ENCODE measurements at places on chromosomes 2 and 18.
A peak's percentile ranks its signal among the peaks of the same experiment; 100 is the strongest.

GRCh38 chr2:120846406-120847095, 110.9 kb downstream of the GLI2 start:
- no peak for DNase-seq

- DNase-seq, result no peak
Measured at GRCh38 chr2:23034996-23035395, 350.0 kb upstream of the KLHL29 start.

DNA sequence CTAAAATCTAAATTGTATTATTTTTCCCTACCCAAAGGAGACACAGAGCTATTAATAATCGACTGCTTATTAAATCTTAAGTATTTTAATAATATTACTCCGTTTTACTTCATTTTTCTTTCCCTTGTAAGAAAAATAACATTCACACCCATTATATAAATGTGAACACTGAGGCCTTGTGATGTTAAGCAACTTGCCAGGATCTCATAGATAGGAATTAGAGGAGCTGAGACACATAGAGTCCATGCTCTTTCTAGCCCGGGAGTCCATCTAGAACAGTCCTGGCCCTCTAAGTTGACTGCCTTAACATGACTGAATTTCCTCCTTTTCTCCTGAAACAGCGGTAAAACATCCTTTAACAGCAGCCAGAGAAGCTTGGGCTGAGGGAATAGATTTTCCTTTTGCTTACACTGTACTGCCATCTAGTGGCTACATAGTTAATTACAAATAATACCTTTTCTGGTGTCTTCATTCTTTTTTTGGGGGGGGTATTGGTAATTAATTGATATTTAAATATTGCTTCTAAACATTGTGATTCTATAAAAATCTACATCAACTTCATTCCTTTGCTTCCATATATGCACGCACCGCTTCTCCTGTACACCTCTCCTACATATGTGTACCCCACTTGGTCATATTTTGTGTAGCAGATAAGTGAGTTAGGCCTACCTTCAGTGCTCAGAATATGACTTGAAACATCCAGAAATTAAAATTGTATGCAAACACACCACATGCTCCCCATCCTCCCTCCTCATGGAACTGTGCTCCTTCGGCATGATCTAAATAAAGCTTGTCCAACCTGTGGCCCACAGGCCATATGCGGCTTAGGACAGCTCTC, 125.8 kb upstream of the HNMT start:
- DNase-seq, result no peak

- DNase-seq, result no peak
Measured at GRCh38 chr2:60708630-60709320, 47.3 kb upstream of the PAPOLG start.

GRCh38 chr2:158926478-158926948, 41.9 kb upstream of the TANC1 start:
- no peak for DNase-seq

DNA sequence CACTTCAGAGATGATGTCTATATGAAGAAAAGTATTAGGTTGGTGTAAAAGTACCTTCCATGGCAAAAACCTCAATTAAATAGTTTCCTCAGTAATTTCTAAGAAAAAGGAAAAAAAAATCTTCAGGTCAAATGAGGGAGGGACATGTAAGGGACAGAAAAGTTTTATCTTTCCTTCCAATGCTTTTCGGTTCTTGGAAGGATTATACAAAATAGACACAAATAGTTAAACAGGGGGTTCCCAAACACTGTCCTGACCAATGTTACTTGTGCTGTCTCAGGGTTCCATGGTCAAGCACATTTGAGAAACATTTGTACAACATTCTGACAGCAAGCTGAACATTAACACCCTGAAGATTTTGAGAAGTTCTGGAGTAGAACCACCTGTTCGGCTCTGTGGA, 22.0 kb downstream of the ERMN start:
- DNase-seq, result no peak

GRCh38 chr2:43226558-43226954, at the start of gene ZFP36L2:
Gene ZFP36L2 (minus strand): TSS chr2:43226606. CDS start chr2:43226315, 291 bp downstream.
- peak; percentile 89 for DNase-seq

GRCh38 chr2:207469943-207470729, 59.6 kb upstream of the CREB1 start:
- no peak for DNase-seq

- DNase-seq, result no peak
Measured at GRCh38 chr18:63534615-63535014, 7.6 kb upstream of the SERPINB12 start.

- no peak for DNase-seq
Measured at GRCh38 chr2:12162269-12163247, 416.1 kb downstream of the LPIN1 start.

- no peak for DNase-seq
Measured at GRCh38 chr2:235032466-235032865, 80.6 kb downstream of the SH3BP4 start.

DNA sequence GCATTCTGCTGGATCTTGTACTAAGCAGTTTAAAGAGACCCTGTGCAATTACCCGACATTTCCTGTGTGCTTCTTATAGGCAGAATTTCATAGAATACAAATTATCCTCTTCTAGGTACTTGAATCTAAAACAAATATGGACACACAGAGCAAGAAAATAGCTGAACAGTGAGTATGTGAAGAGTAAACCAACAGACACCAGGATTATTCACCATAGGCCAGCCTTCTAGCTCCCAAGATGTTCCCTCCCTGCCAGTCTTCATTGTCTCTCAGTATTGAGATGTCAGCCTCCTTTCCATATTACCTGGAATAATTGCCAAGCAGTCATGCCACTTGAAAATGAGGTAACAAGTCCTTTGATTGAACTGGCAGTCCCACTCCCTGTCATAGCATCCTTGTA, 187.1 kb downstream of the PTPRM start:
- no peak for DNase-seq

DNA sequence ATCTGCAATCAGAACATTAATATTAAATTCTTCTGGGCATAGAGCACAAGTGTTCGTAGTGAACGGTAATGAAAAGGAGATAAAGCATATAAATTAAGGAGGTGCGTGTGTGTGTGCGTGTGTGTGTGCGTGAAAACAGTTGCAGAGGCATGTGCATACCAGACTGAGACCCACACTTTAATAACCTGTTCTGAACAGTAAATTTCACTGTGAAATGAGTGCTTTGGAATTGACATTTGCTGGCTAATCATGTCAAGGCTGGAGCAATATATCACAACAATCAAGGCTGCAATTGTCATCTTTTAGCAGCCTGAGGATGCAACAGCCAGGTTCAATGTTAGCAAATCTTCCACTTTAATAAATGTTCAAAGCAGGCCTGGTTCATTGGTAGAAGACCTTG, 57.9 kb downstream of the DCDC2C start:
- no peak for DNase-seq

DNA sequence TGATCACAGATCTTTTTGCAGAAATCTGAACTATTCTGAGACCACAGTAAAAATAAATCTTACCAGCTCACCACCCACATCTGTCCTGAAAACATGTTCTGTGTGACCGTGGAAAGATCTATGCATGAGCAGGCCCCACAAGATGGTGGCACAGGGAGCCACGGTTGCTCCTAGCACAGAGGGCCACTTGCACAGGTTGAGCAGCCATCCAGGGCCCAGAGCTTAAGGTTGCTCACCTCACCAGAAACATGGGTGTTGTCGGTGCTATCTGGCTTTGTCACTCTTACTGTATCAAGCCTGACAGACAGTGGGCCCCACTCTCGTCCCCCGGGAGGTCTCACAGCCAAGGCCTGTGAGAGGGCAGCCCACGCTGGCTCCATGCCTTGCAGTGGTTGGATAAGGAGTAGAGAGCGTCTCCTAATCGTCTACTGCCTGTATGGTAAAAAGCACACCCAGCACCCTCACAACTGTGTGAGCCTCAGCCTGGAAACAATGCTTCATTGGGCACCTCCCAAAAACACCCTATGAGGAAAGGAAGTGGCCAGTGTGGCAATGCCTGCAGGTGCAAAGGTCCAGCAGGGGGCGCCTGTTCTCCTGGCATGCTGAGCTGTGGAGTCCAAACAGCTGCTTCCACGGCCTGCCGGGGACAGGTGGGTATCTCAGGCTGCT, 19.6 kb downstream of the TUBB6 start:
- DNase-seq, result peak; percentile 51

DNA sequence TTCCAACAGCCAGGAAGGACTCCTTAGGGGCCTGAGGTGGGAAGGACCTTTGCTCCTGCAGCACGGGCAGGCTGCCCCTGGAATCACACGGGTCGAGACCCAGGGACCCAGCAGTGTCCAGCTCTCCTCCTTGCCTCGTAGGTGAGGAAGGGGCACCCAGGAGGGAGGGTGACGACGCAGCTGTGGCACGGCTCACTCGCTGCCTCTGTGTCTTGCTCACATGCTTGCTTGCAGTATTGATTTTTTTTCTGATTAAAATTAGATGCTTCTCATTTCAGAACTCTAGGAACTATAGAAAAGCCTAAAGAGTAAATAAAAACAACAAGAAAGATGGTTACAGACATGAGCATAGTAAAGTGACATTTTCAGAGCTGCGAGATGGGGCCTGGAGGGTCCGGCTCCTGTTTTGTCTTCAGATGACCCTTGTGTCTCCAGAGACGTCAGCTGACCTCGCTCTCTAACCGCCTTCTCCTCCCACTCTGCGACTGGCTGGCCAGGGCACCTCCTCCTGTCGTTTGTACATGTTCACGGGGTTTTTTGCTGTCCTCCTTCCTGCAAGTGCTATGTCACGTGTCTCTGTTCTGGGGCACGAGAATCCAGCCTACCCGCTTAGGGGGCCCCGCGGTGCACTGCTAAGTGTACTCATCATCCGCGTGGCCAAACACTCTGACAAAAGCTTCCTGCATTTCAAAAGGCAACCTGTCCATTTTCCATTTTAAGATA, 65.7 kb upstream of the ZNF236 start:
- DNase-seq, result no peak

DNA sequence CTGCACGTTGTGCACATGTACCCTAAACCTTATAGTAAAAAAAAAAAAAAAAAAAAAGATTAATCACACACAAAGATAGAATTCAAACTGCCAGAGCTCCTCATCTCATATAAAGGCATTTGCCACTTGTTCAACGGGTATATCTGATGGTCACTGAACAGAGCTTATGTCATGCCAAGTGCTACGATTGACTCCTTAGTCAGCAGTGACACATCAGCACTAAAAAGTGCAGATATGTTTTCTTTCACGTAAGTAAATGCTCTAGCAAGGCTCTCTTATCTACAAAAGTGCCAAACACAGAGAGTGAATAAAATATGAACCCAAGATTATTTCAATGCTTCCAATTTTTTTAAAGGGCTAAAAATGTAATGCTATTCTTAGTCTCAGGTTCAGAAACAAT, 1.1 kb downstream of the LMAN1 start:
- no peak for DNase-seq

- no peak for DNase-seq
Measured at GRCh38 chr2:189466046-189466445, 24.8 kb downstream of the WDR75 start.

GRCh38 chr2:109348671-109349502, 219.9 kb downstream of the SH3RF3 start:
- no peak for DNase-seq

DNA sequence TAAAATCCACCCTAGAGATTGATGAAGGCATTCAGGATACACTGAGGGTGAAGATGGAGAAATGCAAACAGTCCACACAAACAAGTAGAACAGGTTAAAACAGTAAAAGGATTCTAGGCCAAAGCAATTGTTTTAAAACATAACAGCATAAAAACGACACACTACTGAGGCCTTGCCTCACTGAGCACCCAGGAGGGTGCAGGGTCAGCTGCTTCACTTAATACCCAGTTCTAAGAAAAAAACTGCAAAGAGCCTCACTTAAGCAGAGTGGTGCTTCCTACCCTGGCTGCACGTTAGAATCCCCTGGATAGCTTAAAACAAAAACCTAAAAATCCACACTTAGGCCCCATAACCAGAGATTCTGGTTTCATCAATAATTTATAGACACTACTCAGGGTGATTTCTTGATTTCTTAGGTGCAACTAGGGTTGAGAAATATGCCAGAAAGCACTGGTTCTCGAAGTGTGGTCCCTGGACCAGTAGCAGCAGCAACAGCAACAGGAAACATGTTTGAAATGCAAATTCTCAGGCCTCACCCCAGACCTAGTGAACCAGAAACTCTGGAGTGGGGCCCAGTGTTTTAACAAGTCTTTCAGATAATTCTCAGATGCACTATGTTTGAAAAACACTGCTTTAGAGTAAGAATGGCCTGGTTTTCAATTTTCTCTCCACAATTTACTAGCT, 279.1 kb downstream of the ZEB2 start:
- no peak for DNase-seq

DNA sequence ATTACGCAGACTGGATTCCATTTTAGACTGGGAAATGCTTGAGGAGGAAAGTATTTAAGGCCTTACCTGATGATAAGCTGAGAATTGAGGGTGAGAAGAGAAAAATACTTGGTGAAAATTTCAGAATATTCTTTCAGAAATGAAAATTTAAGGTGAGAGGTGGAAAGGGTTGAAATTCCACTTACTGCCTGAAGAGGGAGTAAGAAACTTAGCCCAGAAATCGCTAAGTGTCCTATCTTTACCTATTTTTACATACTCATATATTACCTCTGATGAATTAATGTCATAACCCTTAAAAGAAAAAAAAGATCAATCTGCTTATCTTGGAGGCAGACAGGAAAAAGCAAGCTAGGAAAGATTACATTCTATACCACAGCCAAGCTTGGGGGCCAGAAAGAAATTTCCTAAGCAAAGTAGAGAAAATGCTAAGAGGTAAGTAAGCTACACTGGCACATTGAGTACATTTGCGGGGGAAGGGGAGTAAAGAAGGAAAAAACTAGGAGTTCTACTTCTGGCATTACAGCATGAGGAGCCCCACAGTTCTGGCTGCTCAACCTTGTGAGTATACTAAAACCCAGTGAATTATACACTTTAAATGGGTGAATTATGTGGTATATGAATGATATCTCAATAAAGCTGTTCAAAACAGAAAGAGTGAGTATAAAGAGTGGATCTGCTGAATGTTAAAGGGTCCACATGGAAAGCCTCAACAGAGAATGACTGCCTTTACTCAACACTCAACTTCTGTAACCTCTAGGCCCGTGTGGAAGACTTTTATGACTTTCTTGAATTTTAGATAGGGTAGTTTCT, 33.8 kb downstream of the SMC6 start:
- DNase-seq, result no peak

GRCh38 chr2:135679125-135679524, 62.5 kb upstream of the UBXN4 start:
- DNase-seq, result no peak

- DNase-seq, result no peak
Measured at GRCh38 chr2:173037245-173038120, 38.2 kb upstream of the MAP3K20 start.

All from stimulated activated CD8-positive, alpha-beta memory T cell treated with anti-CD3 and anti-CD28 coated beads, Interleukin-15, amount 100 ng/mL, for 24 hours (primary cell).